ENCODE measurements at places on chromosomes 16 and 17. TPM values are rescaled to one million over a fixed set of nuclear protein-coding genes. Genes with fewer than 3 reads are reported as not detected.
A peak's percentile ranks its signal among the peaks of the same experiment; 100 is the strongest.

DNA sequence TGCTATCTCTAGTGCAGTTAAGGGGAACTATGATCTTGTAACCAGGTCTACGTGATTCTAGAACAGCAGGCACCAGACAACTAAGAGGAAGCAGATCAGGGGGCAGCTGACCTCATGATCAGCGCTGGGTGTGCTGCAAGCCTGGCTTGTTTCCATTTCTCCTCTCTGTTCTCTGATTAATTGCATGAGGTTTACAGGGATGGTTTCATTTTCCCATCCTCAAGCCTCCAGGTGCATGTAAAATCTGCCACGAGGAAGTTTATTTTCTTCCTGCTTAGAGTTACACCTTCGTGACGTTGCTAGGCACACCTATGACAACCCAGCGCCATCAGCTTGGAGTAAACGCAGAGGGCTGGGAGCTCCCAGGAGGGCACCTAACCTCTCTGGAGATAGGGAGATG, 4.3 kb upstream of the NUPR1 start:
- no peak for DNase-seq

Gene HES7
- polyA plus RNA-seq: not detected

GRCh38 chr16:68644715-68645493, at the start of gene CDH3:
TSS of gene CDH3 (plus strand) at chr16:68645310. CDS start at chr16:68645380, 70 bp downstream.
- DNase-seq: peak; percentile 85

DNA sequence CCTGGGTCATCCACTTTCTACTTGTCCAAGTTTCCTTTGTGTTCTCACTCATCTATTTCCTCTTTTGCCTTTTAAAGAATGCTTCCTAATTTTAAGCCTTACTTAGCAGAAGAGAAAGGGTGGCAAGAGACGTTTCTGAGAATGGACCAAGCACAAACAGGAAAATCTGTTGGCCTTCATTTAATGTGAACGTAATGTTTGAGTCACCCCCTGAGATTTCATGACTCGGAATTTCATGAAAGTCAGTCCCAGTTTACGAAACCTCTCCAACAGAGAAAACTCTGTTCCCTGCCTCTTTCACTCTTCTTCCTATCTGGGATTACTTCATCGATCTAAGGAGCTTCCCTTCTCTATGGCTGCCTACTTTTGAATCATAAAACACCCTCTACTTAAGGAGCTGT, at the start of gene CD300E:
TSS of gene CD300E (minus strand) at position 46 of the 401 bp plus-strand sequence. CDS start 117 bp downstream, outside the sequence.
- no peak for DNase-seq

- no peak for DNase-seq
Measured at GRCh38 chr17:76432004-76432403, 20.9 kb downstream of the UBE2O start.

DNA sequence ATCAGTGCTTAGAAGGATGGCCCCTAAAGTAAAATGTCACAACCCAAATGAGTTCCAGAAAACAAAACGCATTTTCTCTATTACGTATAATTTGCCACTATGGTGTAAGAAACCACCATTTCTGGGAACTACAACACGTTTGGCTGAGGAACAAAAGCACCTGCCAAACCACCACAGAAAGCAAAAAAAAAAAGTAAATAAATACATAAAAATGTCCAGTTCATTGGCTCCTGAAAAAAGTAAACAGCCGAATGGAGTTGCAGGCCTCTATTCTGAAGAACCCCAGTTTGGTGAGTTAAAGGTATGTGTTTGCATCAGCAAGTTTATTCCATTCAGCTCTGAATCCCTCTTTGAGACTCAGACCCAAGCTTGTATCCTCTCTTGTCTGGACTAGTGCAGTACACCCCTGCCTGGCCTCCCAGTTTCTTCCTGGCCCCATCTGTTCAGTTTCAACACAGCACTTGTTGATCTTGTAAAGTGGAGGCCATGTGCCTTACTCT, 36.9 kb downstream of the ERN1 start:
- no peak for DNase-seq

DNA sequence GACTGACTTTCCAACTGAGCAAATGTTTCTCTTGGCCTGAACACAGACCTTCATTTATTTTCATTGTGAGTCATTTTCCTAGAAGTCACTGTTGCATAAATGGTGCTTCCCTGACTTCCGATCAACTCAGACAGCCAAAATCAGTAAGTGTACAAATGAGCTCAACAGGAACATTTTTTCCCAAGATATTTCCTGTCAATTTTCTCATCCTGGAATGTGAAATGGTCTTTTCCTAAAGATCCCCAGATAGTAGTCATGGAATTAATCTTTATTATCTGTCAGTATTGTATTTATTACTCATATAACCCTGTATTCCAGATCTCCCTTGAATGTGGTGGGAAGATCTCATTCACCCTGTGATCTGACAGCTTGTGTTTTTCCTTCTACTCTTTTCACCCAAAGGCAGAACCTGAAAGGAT, 360.3 kb upstream of the KIF2B start:
- no peak for DNase-seq

DNA sequence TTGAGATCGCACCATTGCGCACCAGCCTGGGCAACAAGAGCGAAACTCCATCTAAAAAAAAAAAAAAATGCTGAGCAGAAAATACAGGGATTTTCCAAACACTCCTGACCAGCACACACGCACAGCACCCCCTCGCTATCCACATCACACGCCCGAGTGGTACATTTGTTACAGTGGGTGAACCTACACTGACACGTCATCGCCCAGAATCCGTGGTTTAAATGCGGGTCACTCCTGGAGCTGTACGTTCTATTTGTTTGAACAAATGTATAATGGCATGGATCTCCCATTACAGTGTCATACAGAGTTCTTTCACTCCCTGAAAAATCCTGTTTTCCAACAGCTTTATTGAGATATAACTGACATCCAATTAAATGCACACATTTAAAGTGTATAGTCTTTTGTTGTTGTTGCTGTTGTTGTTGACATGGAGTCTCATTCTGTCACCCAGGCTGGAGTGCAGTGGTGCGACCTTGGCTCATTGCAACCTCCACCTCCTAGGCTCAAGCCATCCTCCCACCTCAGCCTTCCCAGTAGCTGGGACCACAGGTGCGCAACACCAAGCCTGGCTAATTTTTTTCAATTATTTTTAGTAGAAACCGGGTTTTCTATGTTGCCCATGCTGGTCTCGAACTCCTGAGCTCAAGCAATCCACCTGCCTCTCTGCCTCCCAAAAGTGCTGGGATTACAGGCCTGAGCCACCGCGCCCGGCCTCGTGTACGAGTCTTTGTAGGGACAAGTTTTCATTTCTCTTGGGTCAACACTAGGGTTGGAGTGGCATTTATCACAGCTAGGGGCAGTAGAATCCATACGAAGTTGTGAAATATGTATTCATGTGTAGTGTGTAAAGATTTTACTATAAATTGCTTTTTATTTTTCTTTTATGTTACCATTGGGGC, 4.4 kb upstream of the CARHSP1 start:
- no peak for DNase-seq

DNA sequence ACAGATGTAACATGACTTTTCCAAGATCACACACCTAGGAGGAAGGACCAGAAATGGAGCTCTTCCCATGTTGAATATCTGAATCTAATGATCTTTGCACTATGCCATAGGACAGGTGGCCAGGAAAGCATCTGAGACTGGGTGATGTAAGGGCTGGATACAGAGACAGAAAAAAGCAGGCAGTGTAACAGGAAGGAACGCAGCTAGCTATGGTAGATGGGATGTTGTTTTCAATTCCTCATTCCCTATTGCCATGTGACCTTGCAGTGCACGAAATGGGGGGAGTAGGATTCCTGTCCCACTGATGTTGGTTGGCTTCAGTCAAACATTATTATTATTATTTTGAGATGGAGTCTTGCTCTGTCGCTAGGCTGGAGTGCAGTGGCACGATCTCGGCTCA, 3.7 kb upstream of the NPIPB15 start:
- DNase-seq: no peak

GRCh38 chr17:19242323-19242722, 5.2 kb downstream of the EPN2 start:
- no peak for DNase-seq

Measured in left lung (tissue), 14 donors.